AG09319 (cell line): ENCODE measurements at places on chromosomes 4 and X.

- no peak for DNase-seq
Observed at GRCh38 chrX:150880808-150881165, 17.7 kb downstream of the CD99L2 start.

DNA sequence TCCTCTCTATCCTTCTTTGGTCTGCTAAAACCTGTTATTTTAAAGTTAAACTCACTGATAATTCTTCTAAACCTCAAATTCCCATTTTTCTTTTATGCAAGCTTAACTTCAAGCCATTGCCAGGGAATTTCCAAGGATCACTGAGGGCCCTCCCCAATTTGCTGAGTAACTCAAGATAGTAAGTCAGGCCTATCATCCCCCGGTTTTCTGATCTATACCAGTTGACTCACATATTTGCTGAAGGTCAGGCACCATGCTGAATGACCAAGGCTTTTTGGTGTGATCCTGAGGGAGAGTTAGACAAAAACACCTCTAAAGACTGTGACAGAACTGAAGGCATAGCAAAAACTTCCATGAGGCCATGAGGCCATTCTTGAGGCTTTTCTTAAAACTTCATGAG is 1301.9 kb downstream of the PCDH7 start:
- no peak for DNase-seq

GRCh38 chr4:152536545-152537182 is 772 bp upstream of the FBXW7 start:
- no peak for DNase-seq

DNA sequence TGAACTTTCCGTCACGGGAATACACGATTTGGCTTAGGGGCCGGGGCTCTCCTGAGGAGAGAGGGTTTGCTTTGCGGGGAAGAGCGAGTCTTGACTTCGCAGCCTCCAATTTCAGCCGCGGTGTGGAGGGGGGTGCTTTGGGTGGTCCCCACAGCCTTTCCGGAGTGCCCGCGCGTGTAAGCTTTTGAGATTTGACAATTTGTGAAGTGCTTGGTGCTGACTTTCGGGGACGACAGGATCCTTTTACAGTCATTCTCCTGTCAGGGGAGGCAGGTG is 355 bp downstream of the SCML1 start:
- DNase-seq: no peak

- DNase-seq: no peak
Observed at GRCh38 chrX:11450354-11450753, 157.1 kb downstream of the AMELX start.

- no peak for DNase-seq
Observed at GRCh38 chr4:159038536-159038935, 64.3 kb upstream of the RAPGEF2 start.

DNA sequence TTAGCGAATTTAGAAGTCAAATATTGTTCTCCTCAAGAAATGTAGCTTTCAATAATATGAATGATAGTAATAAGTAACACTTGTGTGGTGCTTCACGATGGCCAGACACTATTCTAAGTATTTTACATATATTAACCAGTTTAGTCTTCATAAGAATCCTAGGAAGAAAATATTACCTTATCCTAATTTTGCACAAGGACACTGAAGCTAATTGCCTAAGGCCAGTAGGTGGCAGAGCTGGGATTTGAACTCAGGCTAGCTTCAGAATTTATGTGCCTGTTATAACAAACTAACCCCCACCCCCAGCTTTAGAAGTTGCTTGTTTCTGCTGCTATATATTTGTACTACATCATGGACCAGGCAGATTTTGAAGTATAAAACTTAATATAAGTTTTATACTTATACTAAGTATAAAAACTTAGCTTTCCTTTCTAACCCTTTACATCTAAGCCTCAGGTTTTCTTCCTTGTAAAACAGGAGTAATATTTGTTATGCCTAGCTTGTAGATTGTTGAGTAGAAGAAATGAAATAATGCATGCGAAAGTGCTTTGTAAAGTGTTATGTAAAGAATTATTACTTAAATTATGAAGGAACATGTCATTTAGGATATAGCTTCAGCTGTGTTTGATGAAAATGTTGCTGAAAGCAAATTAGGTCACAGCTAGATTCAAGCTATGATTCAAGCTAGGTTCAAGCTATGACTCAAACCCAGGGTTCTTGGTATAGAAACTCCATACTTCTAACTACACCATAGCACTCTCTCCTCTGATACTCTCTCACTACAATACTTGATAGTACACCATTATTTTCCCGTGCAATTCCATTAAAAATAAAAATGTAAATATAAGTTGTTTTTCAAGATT is 4.2 kb upstream of the CDS1 start:
- peak; percentile 16 for DNase-seq

DNA sequence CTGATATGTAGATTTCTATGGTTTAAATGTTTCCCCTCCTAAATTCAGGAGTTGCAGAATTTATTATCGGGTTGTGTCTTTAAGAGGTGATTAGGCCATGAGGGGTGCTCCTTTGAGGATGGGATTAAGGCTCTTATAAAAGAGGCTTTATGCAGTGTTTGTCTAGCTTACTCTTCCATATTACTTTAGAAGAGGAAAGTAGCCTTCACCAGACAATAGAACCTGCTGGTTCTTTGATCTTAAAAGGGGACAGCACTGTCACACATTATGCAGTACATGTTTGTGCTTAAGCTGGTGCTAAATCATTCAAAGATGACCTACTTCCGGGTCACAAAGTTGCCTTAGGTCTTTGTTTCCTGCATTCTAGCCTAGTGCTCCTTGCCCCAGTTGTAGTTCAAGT is 81.0 kb downstream of the CPXCR1 start:
- DNase-seq: no peak

DNA sequence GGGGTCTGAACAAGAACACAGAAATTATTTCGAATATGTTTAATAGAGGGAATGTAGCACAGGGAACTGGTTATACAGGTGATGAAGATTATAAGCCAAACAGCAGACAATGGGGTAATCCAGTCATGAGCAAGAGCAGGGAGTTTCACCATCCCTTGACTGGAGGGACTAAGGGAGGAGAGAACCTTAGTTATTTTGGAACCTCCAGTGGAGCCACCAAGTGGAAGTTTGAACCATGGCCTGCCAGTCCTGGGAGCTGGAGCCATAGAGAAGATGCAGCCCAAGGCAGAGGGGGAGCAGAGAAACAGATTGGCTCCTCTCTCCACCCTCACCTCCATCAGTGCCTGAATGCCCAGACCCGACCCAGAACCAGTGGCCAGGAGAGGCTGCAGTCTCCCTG is 264.6 kb upstream of the RASGEF1B start:
- DNase-seq: no peak

DNA sequence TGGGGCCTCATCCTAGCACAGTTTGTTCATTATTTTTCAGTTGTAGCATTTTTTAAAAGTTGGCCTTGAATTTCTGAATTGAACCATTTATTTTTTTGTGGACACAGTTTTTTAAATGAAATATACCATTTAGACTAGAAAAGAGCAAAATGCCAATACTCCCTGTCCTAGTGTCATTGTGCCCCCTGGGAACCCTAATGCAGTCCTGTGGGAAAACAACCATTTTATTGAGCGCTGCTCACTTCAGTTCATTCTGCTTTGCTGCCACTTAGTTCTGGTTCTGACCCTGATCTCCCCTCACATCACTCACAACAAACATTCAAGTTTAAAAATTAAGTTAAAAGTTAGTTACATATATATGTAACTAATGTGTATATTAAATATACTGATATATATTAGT is 5.4 kb downstream of the NFKB1 start:
- no peak for DNase-seq

DNA sequence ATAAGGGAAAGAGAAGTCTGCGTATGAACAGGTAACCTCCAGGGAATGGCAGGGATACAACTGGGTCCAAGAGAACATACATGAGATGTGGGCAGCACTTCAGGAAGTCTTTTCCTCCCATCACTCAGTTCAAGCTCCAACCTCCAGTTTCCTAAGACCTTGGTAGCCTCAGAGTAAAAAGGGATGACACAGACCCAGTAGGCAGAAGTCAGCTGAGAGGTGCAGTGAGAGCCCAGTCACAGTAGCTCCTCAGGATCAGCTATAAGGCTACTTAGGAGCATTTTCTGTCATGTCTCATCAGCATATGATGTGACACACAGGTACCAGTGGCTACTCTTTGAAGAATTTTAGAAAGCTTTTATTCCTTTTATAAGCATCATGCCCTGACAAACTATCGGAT is 12.5 kb upstream of the STS start:
- no peak for DNase-seq

- no peak for DNase-seq
Observed at GRCh38 chrX:13691841-13692371, 3.0 kb downstream of the RAB9A start.

- no peak for DNase-seq
Observed at GRCh38 chr4:110348711-110349383, 127.1 kb upstream of the ENPEP start.

DNA sequence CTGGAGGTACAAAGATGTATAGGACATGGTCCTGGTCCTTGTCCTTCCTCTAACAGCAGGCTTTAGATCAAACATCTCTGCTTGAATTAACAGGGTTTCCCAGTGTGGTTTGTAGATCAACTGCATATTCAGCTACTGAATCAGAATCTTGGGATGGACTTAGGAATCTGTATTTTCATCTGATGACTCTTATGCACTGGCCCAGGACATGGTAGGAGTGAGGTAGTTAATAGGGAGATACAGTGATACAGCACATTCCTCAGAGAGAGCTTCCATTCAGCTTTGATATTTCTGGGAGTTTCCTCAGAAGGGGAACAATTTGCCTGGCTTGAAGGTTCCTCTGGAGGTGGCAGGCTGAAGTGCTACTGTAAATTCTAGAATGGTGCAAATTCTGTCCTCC is 203.1 kb downstream of the LARP7 start:
- DNase-seq: no peak

GRCh38 chr4:24836661-24837242 is 41.4 kb downstream of the SOD3 start:
- DNase-seq: no peak

DNA sequence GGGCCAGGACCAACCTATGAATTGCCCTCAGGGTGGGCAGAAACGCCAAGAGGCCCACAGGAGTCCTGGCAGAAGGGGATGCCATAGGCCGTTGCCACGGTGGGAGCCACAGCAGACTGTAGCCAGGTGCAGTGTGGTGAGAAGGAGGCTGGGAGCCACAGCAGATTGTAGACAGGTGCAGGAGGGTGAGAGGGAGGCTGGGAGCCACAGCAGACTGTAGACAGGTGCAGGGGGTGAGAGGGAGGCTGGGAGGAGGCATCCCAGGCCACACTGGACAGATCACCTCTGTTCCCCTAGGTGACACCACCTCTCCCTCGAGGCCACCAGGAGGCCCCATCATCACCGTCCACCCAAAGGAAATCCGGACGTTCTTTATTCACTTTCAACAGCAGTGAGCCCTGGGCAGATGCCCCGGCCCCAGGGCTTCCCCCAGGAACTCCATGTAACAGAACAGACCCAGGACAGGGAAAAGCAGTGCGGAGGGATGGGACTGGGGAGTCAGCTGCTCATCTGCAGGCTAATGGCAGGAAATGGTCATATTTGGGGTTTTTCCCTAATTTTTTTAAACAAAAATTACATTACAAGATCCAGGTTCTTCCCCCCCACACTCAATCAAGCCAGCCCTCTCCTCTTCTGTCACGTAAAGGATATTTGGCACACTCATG is 19.5 kb upstream of the MRFAP1 start:
- DNase-seq: no peak

- no peak for DNase-seq
Observed at GRCh38 chr4:86653237-86653865, 59.2 kb downstream of the PTPN13 start.

GRCh38 chr4:140711910-140712309 is 44.3 kb downstream of the TBC1D9 start:
- DNase-seq: no peak

DNA sequence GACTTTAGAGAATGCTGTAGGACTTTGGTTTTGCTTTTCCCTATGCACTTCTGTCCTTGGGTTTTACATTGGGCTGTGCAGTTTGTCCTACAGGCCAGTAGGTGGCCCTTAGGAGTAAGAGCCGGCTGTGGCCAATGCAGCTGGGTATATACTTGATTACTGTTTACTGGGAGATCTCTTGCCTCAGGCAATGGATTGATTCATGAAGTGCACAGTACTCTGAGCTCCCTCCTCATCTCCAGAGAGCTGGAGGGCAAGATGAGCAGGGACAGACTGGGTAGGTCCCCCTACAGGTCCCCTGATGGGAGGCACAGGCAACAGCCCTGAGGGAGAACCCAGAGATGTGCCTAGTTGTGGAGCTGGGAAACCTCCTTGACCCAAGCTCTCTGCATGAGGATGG is 103.8 kb upstream of the QRFPR start:
- peak; percentile 40 for DNase-seq

GRCh38 chr4:73451404-73451803 is 15.4 kb downstream of the AFP start:
- no peak for DNase-seq

DNA sequence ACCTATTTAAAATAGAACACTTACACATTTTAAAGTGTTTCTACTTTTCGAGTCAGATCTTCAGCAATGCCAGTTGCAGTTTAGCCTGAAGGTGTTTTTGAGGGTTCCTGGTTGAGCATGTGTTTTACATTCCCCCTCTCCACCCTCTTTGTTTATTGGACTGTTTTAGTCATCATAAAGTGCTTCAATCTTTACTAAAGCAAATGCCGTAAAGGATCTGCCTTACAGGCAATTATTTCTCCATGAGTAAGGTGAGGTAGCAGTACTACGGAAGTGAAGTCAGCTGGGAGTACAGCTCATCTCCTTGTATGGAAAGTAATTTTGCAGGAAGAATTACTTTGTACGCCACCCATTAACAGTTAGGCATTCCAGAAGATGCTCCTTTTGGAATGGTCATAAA is 36.9 kb downstream of the PDLIM5 start:
- DNase-seq: no peak

GRCh38 chr4:105887508-105887907 is 7.8 kb upstream of the NPNT start:
- no peak for DNase-seq

GRCh38 chr4:94431388-94431787 is 20.4 kb upstream of the PDLIM5 start:
- DNase-seq: no peak

GRCh38 chrX:154793084-154793795 is 12.0 kb downstream of the MPP1 start:
- DNase-seq: no peak

- no peak for DNase-seq
Observed at GRCh38 chr4:155119006-155119405, 89.4 kb upstream of the NPY2R start.

DNA sequence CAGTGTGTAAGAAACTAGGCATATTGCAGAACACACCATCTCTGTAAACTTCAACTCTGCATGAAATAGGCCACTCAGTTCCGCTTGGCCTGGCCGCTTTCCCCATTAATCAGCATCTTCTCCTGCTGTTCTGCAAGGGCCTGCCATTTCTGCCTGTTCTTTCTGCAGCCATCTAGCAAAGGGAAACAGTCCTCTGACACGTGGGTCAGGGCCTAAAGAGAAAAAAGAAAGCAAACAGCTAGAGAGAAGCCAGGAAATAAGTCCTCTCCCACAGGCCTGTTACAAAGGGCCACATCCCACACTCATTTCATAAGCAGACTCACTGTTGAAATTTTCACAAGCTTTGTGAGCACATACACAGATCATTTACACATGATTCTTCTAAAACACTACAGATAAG is 130.1 kb downstream of the PDE5A start:
- DNase-seq: no peak

- no peak for DNase-seq
Observed at GRCh38 chr4:135605076-135605475, 1403.5 kb upstream of the PABPC4L start.

- no peak for DNase-seq
Observed at GRCh38 chr4:29900336-29900735, 819.8 kb upstream of the PCDH7 start.

- DNase-seq: peak; percentile 45
Observed at GRCh38 chr4:51843309-51844152, 578 bp downstream of the DCUN1D4 start.

- peak; percentile 12 for DNase-seq
Observed at GRCh38 chr4:16264798-16265197, 38.5 kb upstream of the TAPT1 start.
